Activated T-cell treated with anti-CD3 and anti-CD28 coated beads for 1 hour (primary cell): ENCODE measurements at places on chromosomes 11 and 22.
A peak's percentile ranks its signal among the peaks of the same experiment; 100 is the strongest.

GRCh38 chr11:83475760-83476159 is 189.6 kb upstream of the CCDC90B start:
- no peak for DNase-seq

DNA sequence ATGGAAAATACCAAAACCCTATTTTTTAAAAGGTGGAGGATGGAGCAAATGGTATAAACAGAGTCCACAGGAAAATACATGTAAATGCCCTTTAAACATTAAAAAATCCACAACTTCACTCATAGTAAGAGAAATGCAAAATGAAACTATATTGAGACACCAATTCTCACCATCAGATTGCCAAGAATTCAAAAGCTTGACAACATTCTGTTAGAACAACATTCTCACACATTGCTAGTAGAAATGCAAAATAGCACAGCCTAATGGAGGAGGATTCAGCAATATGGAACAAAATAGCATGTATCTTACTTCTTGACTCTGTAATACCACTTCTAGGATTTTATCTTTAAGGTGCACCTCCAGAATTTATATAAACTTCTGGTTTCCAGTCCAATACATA is 351.8 kb downstream of the NXPE2 start:
- DNase-seq: no peak

DNA sequence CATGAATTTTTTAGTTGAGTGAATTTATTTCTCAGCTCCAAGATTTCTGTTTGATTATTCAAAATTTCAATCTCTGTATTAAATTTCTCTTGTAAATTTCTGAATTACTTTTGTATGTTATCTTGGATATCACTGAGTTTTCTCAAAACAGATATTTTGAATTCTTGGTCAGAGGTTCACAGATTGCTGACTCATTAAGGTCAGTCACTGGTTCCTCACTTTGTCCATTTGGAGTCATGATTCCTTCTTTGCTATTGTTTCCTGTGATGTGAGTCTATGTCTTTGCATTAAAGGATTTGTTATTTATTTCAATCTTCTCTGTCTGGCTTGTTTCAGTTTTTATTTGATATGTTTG is 10.2 kb upstream of the IL17RA start:
- no peak for DNase-seq

DNA sequence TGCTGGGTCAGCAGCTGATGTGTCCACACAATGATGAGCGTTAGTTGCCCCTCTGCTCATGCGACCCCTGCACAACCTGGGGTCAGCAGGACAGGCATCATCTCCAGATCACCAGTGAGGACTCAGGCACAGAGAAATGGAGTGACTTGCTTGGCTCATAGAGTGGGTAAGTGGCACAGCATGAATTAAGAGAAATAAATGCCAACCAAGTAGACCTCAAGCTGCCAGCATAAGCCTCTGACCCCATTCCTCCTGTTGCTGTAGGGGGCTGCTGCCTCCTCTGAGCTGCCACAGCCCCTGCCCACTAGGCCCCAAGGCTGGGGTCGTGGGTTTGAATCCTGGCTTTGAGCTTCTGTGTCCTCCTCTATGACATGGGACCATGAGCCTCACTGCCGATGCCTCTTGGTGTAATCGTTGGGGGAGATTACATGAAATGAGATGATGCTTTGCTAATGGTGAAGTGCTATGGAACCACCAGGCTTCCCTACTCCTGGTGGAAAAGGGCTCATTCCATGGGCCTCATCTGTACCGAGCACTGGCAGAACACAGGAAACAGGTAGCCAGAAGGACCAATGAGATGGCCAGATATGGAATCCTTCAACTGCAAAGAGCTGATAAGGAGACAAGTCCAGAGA is 33.6 kb downstream of the LRRC32 start:
- no peak for DNase-seq

- DNase-seq: no peak
Measured at GRCh38 chr22:30637701-30638114, 2.1 kb downstream of the SLC35E4 start.

GRCh38 chr11:20363500-20364340 is at the start of gene HTATIP2:
Gene HTATIP2 (plus strand): TSS chr11:20363714. CDS start chr11:20364238, 524 bp downstream.
- peak; percentile 64 for DNase-seq

DNA sequence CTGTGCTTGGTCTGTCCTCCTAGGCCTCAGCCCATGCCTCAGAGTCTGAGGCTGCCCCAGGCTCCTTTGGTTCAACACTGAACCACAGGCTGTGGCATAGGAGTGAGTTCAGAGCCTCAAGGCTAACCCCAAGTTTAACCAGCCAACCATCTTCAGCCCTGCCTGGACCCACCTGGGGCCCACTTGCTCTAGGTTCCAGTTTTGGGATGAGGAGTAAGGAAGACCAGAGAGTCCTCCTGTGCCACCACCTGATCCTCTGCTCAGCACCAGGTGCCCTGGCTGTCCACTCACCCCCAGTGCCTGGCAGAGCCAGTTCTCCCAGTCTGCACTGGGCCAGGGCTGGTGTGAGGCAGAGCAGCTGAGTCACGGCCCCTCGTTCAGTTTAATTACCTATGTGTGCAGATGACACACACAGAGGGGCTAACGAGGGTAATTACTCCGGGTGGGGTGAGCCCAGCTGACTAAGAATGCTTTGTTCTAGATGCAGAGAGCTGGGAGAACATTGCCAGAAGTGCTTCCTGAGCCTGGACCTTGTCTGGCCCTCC is 12.0 kb upstream of the TMPRSS13 start:
- no peak for DNase-seq

DNA sequence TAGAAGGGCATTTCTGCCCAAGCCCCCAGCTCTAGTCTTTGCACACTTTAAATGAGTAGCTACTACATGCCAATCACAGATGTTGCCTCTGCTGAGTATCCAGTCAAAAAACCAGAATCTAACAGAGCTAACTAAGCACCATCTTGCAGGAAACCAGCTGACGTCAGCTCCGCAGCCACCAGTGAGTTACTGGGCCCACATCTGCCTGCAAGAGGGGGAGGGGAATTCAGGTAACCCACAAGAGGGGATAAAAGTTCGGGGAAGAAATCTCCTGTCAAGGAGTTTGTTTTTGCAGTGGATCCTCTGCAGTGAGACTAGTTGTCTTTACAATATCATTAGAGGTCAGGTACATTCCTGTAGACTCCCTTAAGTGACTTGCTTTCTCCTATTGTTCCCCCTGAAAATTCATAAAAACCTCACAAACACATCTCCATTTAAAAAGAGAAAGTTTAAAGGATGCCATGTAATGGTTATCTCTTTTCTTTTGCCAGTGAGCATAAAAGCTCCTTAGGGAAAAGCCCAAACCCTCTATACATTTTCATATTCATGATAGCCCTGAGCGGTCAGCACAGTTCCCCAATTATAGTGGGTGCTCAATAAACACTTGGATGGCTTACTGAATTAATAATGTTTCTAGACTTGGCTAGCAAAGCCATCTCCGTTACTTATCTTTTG is 9.3 kb downstream of the CD44 start:
- DNase-seq: no peak

GRCh38 chr22:46734830-46735453 is 3.1 kb downstream of the CERK start:
- peak; percentile 60 for DNase-seq

DNA sequence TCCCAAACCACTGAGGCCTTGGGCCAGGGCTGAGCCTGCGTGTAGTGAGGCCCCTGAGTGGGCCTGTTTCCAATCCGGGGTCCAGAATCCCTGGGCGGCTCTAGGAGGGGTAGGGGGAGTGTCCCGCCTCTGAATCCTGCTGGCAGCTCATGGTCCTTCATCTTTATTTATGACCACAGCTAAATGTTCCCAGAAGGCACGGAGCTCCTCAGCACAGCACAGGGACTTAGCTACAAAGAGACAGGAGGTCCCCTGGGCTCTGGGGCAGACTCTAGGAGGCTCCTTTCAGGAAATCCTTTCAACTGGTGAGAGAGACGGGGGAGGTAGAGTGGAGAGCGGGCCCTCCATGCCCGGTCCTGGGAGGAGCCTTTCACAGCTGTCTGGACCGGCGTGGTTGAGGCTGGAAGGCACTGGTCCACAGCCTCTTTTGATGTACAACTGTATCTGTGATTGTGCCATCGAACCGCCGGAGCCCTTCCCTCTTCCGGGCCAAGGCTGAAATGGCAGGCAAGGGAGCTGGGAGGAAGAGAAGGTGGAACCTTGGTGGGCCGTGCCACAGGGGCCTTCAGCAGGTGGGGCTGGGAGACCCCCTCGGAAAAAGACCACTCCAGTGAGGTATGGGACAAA is 46.8 kb downstream of the SCUBE1 start:
- DNase-seq: no peak

DNA sequence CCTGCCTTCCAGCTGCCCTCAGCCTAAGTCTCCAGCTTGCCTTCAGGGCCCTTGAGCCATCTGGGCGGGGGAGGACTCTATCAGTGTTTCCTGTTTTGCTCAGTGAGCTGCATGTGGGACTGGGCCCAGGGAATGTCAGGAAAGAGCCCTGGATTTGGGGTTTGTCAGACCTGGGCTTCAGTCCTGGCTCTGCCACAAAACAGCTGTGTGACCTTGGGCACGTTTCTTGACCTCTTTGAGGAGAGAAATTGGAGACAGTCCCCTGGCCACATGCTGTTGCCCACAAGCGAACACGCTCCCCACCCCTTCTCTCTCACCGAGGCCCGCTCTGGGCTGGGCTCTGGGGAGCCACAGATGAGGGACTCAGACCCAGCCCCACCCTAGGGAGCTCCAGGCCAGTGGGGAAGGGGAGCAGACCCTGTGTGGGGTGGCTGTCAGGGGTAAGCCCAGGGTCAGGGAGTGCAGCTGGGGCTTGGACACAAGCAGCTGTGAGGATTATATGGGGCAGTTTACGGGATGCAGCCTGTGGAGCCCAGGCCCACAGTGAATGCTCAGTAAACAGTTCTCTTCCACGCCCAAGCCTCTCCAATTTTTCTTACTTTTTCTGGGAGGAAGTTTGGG is 12.3 kb downstream of the MYO7A start:
- no peak for DNase-seq

GRCh38 chr11:64226507-64227051 is 505 bp downstream of the NUDT22 start:
- DNase-seq: peak; percentile 30

DNA sequence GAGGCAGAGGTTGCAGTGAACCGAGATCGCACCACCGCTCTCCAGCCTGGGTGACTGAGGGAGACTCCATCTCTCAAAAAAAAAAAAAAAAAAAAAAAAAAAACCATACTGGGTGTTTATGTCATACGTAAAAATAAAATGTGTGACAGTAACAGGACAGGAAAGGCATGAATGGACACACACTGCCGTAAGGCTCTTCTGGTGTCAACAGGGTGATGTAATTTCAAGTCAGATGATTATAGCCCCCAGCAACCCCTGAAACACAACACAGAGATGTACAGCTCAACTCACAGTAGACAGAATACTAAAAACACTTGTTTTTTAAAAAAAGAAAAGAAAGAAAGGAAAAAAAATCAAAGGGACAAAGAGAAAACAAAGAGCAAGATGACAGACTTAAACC is 22.2 kb downstream of the SBF1 start:
- DNase-seq: no peak

- no peak for DNase-seq
Measured at GRCh38 chr11:15169815-15170551, 55.3 kb downstream of the INSC start.

GRCh38 chr11:113248702-113249490 is 65.5 kb upstream of the TTC12 start:
- no peak for DNase-seq
